Fibroblast of upper back skin (primary cell): ENCODE measurements at places on chromosomes 7 and 10.

- peak; percentile 72 for DNase-seq
Measured at GRCh38 chr10:63667596-63668480, 146.6 kb downstream of the REEP3 start.

DNA sequence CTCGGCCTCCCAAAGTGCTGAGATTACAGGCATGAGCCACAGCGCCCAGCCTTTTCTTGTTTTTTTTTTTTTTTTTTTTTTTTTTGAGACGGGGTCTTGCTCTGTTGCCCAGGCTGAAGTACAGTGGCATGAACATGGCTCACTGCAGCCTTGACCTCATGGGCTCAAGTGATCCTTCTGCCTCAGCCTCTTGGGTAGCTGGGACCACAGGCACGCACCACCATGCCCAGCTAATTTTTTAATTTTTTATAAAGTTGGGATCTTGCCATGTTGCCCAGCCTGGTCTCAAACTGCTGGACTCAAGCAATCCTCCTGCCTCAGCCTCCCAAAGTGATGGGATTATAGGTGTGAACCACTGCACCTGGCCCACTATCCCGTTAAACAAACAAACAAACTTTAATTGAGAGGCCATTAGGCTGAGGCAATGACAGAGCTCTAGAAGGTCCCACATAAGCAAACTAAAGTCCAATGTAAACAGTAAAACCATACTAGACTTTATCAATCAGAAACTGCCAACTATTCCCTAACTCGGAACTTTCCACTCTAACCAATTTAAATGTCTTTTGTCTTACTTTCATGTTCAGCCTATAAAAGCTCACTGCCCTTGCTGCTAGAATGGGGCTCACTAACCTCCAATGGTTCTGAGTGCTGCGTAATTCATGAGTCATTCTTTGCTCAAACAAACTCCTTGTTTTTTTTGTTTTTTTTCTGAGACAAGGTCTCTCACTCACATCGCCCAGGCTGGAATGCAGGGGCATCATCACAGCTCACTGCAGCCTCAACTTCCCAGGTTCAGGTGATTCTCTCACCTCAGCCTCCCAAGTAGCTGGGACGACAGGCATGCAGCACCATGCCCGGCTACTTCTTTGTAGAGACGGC lies 1.9 kb downstream of the DHX32 start:
- DNase-seq, result peak; percentile 74

- DNase-seq, result no peak
Measured at GRCh38 chr7:126026421-126027088, 1096.9 kb upstream of the POT1 start.

GRCh38 chr10:95691281-95691680 lies 2.4 kb downstream of the TCTN3 start:
- DNase-seq, result no peak

GRCh38 chr10:63539994-63540393 lies 18.8 kb downstream of the REEP3 start:
- no peak for DNase-seq

- DNase-seq, result no peak
Measured at GRCh38 chr10:128046156-128046952, 79.9 kb downstream of the MKI67 start.

DNA sequence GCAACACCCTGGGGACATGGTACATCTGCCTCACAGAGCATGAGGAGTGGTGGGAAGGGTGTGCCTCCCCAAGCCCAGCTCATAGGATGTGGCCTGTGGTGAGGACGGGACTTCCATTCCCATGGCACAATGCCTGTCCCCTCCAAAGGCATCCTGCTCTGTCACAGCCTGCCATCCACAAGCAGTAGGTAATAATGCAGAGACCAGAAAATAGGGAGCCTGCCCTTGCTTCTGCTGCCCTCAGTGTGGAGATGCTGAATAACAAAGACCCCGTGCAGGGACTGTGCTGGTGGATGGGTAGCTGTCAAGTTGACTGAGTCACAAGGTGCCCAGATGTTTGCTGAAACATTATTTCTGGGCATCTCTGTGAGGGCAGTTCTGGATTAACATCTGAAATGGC lies 199.9 kb upstream of the GRB10 start:
- DNase-seq, result no peak

DNA sequence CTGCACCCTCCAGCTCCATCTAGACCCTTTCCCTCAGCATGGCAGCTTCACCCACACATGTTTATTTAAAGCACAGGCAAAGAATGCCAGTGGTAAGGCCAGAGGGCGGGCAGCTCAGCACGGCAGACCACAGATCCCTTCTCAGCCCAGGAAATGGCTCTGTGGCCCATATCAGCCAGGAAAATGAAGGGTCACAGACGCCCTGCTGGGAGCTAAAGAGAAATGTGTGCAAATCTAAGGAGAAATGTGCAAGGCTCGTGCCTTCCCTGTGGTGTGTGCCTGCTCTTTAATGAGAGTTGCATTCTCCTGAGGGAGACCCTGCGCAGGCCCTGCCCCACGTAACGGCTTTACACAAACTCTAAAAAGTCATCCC lies 23.0 kb downstream of the PTPRN2 start:
- DNase-seq, result no peak

- no peak for DNase-seq
Measured at GRCh38 chr7:132059141-132059540, 502.7 kb upstream of the PODXL start.

DNA sequence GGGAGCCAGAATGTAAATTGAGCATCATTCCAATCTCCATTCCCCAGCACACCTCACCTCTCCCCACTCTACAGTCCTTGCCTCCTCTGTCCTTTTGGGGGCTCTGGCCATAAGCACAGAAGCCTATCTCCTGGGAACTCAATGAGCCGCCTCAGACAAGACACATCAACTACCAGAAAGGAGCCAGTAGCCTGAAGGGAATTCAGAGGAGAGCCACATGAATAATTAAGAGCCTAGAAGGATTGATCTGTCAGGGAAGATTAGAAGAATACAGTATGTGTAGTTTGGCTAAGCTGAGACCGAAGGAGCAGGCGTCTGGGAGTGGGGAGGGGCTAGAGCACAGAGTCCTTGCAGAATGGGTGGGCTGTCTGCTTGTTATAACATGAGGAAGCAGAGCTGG lies 31.2 kb downstream of the FRMD4A start:
- DNase-seq, result no peak

- no peak for DNase-seq
Measured at GRCh38 chr10:78905957-78906308, 162.8 kb upstream of the ZMIZ1 start.

GRCh38 chr7:44880317-44881018 lies 4.9 kb downstream of the PURB start:
- DNase-seq, result no peak

DNA sequence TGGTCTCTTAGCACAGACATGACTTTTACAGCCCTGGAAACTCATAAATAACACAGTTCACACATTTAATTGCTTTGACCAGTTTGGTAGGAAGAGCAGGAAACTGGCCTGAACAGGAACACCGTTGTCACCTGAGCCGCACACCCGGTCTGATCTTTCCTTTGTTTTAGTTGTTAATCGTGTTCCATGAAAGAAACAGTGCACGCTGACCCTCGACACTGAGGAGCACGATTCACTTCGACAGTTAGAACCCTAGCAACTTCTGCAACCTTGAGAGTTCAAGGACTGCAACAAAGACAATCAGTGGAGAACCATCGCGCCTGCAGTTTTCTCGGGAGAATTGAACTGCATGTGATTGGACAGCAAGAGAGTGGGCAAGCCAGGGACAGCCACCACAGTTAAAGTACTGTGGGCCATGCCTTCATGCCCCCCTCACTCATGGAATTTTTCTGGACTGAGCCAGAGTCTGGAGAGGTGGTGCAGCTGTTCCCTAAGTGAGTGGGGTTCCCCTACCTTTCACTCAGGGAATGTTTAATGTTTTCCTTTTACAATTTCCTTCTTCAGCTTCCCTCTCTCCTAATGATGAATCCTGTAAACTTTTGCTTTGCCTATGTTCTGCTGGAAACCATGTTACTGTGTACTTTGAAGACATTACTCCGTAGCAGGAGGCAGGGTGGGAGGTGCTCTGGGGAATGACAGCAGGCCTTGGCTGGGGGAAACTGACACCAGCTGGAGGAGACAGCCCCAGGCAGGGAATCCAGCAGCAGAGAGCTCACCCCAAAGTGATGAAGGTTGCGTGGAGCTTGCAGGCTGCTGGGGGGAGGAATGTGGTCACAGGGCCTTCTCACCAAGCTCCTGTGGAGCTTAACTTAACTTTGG lies 198.7 kb downstream of the ZNF438 start:
- no peak for DNase-seq

DNA sequence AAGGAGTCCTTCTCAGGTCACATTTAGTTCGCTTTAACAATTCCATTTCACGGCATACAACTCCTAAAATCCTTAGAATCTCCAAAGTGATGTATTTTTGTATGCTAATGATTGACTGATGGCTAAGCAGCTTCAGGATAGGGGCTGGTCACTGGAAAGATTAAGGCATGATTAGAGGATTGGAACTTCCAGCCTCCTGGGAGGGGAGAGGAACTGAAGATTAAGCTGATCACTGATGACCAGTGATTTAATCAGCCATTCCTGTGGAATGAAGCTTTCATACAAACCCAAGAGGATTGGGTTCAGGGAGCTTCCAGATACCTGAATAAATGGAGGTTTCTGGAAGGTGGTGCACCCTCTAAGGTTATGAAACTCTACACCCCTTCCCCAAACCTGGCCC lies 123.9 kb upstream of the CDK13 start:
- DNase-seq, result no peak

GRCh38 chr7:18978108-18978495 lies 139.3 kb downstream of the TWIST1 start:
- peak; percentile 97 for DNase-seq

DNA sequence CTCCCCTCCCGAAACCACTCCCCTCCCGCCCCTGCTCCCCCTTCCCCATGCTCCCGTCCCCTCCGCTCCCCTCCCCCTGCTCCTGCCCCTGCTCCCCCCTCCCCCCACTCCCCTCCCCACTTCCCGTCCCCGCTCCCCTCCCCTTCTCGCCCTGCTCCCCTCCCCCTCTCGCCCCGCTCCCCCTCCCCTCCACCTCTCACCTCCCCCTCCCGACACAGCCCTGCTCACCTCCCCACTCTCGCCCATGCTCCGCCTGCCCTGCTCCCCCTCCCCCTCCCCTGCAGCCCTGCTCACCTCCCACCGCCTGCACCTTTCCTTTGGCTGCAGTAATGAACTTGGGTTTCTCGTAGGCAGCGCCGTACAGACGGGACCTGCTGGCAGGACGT lies 49.9 kb upstream of the NKX6-2 start:
- DNase-seq, result no peak

GRCh38 chr7:157318015-157318706 lies 18.6 kb upstream of the DNAJB6 start:
- no peak for DNase-seq

GRCh38 chr7:18890134-18890533 lies 227.3 kb downstream of the TWIST1 start:
- peak; percentile 88 for DNase-seq

- DNase-seq, result peak; percentile 56
Measured at GRCh38 chr7:127347567-127348246, 44.8 kb downstream of the ZNF800 start.

DNA sequence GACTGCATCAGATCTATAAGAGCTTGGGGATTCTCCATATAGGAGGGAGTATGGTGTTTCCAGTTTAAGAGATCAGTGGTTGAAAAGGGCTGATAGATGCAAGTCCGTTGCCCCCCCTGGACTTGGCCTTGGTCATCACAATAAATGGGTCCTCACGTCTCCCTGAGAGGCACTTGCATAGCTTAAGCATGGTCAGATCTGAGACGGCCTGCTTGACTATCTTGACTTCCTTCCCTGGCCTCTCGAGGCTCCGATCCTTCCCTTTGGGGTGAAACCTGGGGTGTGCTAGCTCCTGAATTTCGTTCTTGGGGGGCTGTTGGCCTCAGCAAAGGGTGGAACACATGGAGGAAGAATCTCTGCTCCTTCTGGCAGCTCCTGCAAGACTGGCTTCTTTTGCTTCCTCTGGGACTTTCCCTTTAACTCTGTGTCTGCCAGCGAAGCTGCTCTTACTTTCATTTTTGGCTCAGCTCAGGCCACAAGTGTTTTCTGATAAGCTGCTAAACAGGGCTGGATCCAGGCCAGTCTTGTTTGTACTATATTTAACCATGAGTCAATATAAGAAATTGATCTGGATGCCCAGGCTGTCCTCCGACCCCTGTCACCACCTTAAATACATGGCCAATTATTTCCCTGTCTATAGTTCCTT lies 11.2 kb upstream of the ZNF485 start:
- peak; percentile 29 for DNase-seq

- no peak for DNase-seq
Measured at GRCh38 chr7:159109653-159110035, 35.0 kb downstream of the VIPR2 start.

DNA sequence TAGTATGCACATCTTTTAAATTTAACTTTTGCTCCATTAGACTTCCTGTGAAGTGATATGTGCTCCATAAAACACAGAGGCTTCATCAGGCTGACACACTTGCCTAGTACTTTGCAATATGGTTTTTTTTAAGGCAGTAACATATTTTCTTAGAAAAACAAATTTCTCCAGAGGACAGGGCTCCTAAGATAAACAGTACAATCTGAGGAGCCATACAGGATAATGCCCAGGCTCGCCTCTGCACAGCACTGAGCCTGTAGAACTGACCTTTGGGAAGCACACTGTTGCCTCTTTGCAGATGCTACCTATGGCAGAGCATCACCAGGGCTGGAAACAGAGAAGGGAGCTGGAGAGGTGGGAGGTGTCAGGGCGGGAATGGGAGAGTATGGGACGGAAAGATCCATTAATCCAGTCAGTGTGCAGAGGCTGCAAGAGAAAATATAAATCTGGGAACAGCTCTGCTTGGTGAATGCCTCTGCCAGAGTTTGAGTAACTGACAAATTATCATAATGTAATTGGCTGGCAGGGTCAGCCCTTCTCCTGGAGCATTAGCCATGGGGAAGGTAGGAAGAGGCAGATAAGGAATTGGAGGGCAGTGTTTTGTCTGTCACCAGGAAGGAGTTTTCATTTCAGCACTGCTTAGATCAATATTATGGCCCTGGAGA lies 132.3 kb downstream of the CREB5 start:
- no peak for DNase-seq

GRCh38 chr10:12628153-12628552 lies 278.8 kb downstream of the CAMK1D start:
- no peak for DNase-seq

DNA sequence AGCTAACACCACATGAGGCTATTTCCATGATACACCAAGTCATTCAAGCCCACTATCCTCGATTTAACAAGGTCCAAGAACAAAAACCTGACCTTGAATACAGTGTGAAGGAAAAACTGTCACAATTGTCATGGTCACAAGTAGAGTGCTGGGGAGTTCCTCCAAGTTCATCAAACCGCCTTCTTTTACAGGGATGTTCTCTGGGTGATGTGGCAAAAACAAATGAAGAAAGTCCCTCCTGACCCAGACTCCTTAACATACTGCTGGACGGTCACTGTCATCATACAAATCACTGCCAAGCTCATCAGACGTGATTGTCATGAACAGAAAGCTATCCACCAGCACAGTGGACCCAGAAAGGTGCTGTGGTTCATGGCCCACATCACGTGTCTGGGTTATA lies 28.9 kb downstream of the HIPK2 start:
- DNase-seq, result no peak

DNA sequence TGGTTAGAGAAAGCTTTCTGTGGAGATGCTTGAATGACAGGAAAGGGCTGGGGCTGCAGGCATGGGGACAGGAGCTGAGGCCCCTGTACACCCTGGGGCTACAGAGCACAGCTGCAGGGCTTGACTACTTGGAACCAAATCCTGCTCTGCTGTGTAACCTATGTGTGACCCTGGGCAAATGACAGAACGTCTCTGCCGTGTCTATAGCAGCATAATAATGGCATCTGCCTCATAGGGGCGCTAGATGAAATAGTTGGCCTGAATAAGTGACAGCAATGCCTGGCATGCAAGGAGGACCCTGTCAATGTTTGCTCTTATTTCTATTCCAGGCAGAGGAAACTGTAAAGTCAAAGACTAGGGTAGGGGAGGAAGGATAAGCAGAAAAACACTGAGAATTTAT lies 254.0 kb downstream of the USP6NL start:
- DNase-seq, result no peak

GRCh38 chr10:45179691-45180090 lies 135.7 kb downstream of the OR13A1 start:
- DNase-seq, result no peak
